ENCODE measurements at places on chromosomes 6 and 20.

GRCh38 chr20:35312318-35312717 lies 20.1 kb upstream of the FAM83C start:
- no peak for DNase-seq

GRCh38 chr6:153591159-153591558 lies 447.9 kb upstream of the OPRM1 start:
- DNase-seq = no peak

GRCh38 chr6:42978487-42978838 lies 518 bp downstream of the PEX6 start:
- no peak for DNase-seq

DNA sequence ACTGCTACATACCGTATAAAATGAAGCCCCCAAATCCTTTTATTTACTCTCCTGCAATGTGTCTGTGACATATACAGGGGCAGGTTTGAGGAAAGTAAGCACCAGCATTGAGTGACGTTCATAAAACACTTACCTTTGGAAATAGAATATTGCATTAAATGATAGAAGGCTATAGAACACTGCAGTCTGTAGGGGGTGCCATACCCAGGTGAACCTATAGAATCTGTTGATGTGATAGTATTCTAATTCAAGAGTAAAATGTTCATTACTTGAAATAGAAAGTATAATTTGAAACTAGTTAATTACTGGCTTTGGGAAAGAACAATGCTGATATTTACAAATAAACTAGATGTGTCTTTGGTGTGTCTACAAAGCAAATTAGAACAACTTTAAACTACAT lies 47.0 kb upstream of the PRL start:
- DNase-seq = no peak

GRCh38 chr6:14159090-14159489 lies 41.5 kb downstream of the CD83 start:
- no peak for DNase-seq

Measured in NCI-H1092 (cell line).